ENCODE measurements at places on chromosomes 2 and 18. TPM values are rescaled to one million over a fixed set of nuclear protein-coding genes. Genes with fewer than 3 reads are reported as not detected.

The KIF5C gene
- 1.6 TPM for total RNA-seq

The DLX2 gene
- total RNA-seq: not detected

The GPR45 gene
- total RNA-seq: not detected

The NEB gene
- 136 TPM for total RNA-seq

The CENPA gene
- total RNA-seq: 0.41 TPM

The ABCB11 gene
- total RNA-seq: 0.12 TPM

The LYG1 gene
- 0.75 TPM for total RNA-seq

The CELF4 gene
- 3.9 TPM for total RNA-seq

The CTAGE1 gene
- total RNA-seq: 0.08 TPM

The TBR1 gene
- not detected for total RNA-seq

The REV1 gene
- 26.4 TPM for total RNA-seq

The CYP26B1 gene
- total RNA-seq: 2.5 TPM

The HNMT gene
- total RNA-seq: 8.0 TPM

All from right atrium auricular region (tissue), 2 donors.